Muscle of arm (tissue), 14 donors: ENCODE measurements at places on chromosomes 11 and 22.

GRCh38 chr22:37126383-37126782 is 16.9 kb upstream of the TMPRSS6 start:
- DNase-seq, result no peak

DNA sequence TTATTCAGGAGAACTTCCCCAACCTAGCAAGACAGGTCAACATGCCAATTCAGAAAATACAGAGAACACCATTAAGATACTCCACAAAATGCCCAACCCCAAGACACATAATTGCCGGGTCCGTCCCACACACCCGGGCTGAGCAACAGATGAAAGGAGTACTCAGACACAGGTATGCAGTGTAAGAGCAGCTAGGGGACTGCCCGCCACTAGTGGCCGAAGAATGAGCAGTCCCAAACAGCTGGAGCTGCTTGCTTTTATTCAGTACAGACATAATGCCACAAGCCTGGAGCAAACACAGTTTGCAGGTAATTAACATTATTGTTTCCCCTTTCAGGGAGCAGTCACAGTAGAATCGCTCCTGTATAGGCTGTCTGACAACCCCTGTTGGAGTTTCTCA is 364.6 kb downstream of the LUZP2 start:
- no peak for DNase-seq

DNA sequence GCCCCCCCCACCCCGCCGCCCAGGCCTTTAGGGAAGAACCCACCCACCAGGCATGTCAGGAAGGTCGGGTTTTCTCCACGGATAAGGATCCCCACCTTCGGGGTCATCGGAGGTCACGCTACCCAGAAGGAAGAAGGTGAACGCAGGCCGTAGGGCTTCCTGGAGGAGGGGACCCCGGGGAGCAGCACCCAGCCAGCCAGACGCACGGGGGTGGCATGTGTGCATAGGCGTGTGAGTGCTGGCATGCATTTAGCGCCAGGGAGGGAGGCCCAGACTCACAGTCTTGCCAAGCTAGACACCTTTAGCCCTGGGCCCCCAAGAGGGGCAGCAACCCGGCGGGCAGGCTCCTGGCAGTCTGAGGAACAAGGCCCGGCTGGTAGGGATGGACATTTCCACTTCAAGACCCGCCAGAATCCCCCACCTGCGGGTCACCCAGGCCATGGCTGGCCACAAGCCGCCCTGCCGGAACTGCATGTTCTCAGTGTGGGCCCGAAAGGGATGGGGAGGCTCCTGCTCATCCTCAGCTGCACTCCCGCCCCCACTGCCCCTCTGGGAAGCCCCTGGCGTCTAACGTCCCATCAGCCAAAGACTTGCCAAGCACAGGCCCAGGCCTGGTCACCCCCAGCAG is 16.7 kb upstream of the PIM3 start:
- DNase-seq, result no peak

GRCh38 chr22:39719559-39720450 is 149.3 kb downstream of the CACNA1I start:
- DNase-seq, result no peak

DNA sequence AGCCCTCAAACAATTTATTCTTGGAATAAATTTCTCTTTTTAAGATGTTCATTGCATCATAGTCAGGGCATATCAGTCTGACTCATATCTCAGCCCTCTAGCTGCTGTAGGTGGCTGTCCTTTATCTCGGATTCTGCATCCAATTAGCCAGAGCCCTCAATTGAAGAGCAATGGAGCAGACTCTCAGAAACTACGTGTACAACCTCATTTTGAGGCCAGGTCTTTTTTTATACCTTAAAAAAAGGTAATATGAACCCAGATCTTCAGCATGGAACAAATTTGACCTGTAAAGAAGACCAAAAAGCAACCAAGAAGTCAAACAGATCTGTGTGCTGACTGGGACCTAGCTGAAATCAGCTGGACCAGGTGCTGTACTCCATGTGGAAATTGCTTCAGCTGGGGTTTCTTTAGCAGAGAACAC is 8.7 kb downstream of the OR52A5 start:
- no peak for DNase-seq

- DNase-seq, result no peak
Measured at GRCh38 chr11:45303316-45303715, 17.2 kb upstream of the SYT13 start.

GRCh38 chr11:87719326-87720073 is 455.7 kb downstream of the RAB38 start:
- DNase-seq, result no peak

GRCh38 chr11:86570020-86570419 is 102.4 kb downstream of the ME3 start:
- no peak for DNase-seq
